Hindlimb muscle (tissue), 1 donor: ENCODE measurements at places on chromosomes 16 and 17.

- DNase-seq = peak; percentile 49
Measured at GRCh38 chr17:50268743-50269275, 5.5 kb upstream of the TMEM92 start.

GRCh38 chr16:67372664-67373063 lies 20.6 kb downstream of the TPPP3 start:
- no peak for DNase-seq

DNA sequence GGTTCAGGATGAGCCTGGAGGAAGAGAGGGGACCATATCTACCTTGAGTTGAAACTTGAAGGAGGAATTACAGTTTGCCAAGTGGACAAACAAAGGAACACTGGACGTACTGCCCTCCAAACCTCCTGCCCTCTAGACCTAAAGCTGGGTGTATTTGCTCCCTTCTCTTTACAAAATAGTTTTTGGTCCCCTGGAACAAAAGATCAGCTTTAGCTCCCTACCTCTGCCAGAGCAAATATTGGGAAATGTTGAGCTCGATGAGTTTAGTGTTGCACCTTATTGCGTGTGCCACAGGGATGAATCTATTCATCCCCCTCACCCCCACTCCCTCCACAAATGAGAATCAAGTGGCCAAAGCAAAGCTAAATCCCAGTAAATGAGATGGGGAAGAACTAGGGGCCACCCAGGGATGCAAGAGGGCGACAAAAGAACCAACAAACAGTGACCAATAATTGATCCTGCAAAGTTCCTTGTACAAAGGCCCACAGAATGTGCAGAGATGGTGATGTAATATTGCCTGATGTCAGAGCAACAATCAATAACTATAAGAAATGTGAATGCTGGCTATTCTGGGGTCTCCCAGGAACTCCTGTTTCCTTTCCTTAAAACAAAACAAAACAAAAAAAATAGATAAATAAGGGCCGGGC lies 17.2 kb upstream of the TAT start:
- no peak for DNase-seq

GRCh38 chr16:12201216-12201615 lies 224.7 kb downstream of the SNX29 start:
- no peak for DNase-seq

GRCh38 chr16:87698241-87698640 lies 67.5 kb downstream of the KLHDC4 start:
- DNase-seq = no peak

- no peak for DNase-seq
Measured at GRCh38 chr16:50836121-50836621, 94.3 kb downstream of the CYLD start.

GRCh38 chr17:21573961-21574610 lies 118.2 kb upstream of the KCNJ18 start:
- peak; percentile 70 for DNase-seq

- DNase-seq = no peak
Measured at GRCh38 chr16:69465083-69465721, 40.8 kb downstream of the CYB5B start.

DNA sequence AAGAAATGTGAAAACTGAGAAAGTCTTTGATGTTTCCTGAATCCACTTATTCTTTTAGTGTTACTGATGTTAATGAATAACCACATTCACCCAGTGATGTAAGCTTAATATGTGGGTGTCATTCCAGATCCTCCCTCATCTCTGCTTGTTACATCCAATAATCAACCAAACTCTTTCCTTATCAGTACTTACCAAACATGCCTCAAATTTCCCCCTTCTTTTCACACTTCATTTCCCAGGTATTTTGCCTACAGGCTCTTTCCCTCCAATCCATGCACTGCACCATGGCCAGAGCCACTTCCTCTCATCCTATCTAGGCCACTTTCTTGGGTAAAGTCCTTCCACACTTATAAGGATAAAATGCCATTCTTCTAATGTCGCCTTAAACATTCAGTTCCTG lies 451.5 kb downstream of the NPIPA7 start:
- no peak for DNase-seq

DNA sequence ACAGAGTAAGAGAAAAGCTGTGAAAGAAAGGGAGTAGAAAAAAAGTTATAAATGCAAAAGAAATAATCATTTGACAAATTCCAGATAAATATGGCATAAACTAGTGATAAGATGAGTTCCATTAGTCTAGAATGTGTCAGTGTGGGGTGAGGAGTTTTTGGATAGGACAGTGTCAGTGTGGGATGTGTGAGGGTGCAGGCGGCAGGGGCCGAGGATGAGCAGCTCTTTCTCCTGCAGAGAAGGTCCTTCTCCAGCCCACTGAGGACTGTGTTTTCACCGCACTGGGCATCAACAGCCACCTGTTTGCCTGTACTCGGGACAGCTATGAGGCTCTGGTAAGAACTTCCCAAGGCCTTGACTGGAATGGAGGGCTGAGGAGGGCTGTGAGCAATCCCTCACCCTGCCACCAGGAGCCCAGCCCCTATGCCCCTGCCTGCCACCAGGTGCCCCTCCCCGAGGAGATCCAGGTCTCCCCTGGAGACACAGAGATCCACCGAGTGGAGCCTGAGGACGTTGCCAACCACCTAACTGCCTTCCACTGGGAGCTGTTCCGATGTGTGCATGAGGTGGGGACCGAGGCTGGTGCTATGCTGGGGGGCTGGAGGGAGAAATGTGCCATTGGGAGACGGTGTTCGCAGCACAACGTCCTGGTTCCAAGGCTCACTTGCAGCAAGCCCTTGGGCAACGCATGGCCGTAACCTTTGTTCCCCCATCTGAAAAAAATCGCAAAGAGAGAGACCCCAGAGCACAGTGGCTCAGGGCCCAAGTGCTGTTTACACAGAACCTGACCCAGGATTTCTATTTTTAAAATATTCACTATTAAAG lies 13.1 kb downstream of the RAPGEFL1 start:
- no peak for DNase-seq

DNA sequence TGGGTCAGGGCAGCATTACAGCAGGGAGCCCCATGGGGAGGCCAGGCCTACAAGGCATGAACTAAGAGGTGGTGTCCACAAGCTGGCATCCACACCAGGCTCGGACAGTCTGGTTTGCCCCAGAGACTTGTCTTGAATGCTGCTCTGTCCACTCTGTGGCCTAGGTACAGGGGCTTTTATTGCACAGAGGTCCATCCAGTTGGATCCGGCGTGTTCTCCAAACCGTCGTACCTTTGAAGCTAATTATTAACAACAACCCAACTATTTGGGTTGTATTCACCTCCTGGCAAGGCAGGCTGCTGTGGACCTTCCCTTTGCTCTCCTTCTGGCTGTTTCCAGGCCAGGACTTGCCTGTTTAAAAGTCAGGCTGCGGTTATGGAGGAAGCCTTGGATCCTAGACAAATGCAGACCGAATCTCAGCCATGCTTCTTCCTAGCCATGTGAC lies 123.4 kb downstream of the CLEC16A start:
- no peak for DNase-seq

GRCh38 chr17:27368151-27368795 lies 74.4 kb downstream of the WSB1 start:
- no peak for DNase-seq

GRCh38 chr17:70205401-70205800 lies 36.1 kb downstream of the KCNJ2 start:
- DNase-seq = no peak

DNA sequence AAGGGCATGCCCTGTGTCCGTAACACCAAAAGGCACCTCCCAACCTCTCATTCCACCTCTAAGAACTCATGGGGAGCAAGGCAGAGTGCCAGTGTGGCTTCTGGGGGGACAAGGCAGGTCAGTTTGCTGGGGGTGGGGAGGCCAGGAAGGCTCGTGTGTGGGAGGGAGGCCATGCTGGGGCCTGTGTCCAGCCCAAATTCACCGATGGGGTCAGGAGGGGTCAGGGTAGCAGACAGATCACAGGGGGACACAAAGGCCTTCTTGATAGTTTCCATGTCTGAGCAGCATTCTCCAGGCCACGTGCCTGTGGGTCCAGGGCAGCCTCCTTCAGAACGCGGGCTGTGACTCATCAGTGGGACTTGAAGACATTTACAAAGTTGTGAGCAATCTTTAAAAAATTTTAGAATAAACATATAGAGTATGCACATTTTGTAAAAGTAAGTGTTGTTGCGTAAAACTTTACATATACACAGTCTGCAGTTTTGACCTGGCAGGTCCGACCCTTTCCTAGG lies 20.9 kb downstream of the SPACA3 start:
- no peak for DNase-seq

DNA sequence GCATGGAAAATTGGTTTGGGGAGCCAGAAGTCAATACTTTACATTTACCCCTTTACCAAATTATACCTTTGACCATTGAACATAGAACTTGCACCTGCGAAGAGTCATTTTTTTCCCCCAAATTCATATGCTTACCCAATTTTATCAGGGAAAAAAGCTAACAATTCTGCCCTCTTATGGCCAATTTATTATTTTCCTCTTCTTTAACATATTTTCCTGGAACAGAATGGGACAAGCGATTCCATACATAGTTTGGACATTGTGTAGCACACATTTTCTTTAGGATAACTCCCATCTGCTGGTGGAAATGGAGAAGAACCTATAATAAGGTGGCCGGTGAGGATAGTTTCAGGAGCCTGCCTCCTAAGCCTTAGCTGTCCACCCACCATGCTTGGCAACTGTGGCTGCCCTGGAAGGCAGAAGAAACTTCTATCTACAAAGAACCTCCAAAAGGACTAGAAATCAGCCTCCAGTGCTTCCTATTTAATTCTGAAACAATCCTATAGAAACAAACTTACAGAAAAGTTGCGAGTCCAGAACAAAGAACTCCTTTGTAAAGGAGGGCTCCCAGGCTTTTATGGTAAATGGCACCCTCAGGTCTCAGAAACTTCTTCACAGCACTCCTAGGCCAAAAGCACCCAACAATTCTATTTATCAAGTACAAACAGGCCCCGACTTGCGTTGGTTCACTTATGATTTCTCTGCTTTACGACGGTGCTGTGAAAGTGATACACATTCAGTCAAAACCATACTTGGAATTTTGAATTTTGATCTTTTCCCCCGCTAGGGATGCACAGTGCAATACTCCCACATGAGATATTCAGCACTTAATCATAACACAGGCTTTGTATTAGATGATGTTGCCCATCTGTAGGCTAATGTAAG lies 64.1 kb upstream of the CACNG4 start:
- DNase-seq = peak; percentile 17
